ENCODE measurements at places on chromosomes 4 and X. TPM values are rescaled to one million over a fixed set of nuclear protein-coding genes. Genes with fewer than 3 reads are reported as not detected.

DNA sequence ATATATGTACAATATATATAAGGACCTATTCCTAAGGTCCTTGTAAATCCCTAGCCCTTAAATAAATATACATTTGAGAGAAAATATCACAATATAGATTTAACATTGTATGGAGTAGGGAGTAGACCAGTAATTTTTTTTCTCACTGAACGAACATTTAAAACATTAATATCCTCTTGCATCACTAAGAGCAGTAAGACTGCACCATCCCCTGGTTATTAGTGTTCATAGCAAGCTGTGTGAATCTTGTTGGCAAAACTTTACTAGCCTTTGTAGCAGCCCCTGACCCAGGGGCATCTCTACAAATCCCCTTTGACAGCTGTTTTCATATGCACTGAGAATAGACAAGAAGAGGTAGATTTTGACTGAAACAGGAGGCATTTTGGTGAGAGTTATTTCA lies 146.5 kb downstream of the IL1RAPL2 start:
- no peak for DNase-seq

DNA sequence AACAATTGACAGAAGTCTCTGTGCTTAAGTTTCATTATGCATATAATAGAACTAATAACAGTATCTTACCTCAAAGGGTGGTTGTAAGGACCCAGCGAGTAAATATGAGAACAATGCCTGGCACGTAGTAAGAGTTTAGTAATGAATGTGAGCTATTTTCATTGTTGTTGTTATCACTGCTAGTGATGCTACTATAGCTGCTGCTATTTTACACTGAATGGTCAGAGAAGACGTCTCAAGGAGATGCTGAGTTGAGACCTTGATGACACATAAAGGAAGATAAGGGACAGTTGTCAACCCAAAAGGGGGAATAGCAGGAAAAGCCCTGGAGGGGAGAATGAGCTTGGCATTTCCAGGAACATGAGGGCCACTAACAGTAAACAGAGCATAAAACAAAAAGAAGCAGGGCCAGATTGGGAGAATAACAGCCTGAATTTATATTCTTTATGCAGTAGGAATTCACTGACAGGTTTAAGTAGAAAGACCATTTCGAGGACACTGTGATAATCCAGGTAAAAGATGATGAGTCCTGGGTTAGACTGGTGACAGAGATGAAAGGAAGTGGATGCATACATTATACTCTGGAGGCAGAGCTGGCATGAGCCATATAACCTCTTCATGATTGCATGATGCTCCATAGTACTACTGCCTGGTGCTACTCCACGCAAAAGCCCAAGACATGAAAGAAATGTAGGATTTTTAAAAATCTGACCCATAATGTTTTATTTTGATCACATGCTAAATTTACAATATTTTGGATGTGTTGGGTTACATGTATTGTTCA lies 23.1 kb downstream of the ATP8A1 start:
- no peak for DNase-seq

- no peak for DNase-seq
Measured at GRCh38 chr4:175998782-175999181, 66.9 kb upstream of the WDR17 start.

- no peak for DNase-seq
Measured at GRCh38 chr4:48296365-48296764, 26.7 kb upstream of the TEC start.

GRCh38 chr4:56505269-56506130 lies at the start of gene ARL9:
ARL9 (plus strand) TSS chr4:56505791; CDS start chr4:56505863, 72 bp downstream.
- DNase-seq: peak; percentile 45

DNA sequence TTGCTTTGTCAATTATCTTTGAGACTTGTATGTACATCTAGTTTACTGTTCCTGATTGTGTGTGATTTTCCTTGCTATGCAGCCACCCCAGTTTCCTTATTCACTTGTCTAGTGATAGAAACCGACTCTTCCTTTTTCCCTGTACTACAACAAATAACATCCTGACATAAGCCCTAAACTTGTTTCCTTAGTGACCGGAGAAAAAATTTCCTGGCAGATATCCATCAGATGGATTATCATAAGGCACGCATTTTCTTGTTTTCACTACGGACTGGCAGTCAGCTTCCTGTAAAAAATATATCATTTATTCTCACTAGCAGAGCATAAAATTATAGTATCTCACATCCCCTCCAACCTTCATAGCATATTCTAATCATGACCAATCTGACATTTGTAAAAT lies 410.7 kb downstream of the CENPC start:
- no peak for DNase-seq

GRCh38 chrX:41122664-41123257 lies 37.5 kb downstream of the USP9X start:
- DNase-seq: no peak

DNA sequence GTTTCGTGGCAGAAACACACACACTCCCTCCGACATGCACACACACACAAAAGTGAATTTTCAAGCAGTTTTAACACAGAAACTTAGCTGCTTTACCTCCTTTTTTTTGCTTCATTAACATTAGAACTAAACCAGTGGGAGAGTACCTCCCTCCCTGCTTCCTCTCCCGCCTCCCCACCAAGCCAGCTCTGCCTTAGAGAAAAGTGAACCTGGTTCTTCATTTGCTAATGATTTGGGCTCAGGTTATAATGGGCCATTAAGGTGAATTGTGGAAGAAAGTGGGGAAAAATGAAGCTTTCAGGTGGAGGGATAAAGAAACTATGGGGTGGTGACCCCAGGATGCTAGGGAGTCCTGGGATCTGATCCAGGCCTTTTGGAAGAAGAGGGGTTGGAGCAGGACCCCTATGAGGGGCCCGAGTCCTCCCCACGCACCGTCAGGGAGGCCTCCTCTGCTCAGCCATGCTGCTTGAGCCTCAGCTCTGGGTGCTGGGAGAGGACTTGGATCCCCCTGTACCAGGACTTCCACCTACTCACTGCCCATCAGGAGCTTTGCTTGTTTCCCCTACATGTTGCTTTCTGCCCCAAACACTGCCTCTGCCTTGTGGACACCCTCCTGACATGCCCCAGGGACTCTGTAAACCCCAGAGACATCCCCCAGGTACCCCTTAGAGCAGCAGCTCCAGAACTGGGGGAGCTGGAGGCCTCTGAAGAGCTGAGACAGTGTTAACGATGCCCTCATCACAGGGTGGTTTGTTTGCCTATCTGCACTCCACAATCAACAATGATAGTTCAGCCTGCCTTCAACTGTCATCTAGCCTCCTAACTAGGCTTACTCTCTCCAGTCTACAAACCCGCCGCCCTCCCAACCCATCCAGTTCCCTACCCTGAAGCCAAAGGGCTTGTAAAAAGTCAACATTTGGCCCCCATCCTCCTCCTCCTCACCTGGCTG lies 6.5 kb upstream of the JADE1 start:
- DNase-seq: no peak

DNA sequence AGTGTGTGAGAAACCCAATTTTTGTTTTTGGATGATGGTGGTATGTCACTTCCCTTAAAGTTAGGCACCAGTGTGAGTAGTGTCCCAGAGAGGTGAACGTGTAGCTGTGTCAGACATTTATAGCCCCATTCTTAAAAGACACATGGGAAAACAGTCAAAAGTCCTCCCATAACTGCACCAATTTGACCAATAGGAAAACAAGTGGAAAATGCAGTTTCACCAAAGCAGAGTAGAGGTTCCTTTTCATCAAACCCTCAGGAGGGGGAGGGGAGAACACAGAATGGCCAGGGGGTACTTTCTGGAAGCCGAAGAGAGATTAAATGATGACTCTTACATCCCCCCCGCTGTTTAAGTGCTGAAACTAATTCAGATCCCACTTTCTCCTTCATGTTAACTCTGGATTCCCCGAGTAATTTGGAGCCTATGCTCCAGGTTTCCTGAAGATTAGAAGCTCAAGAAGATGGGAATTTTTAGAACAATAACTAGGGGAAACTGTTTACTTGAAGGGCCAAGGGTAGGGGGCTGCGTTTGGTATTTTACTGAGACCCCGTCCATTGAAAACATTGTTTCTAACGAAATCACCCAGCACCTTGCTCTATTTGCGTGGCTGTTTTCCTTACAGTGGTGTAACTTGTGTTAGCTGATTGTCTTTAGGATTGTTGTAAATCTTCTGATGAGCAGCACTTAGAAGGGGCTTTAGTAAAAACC lies 2.1 kb upstream of the LEF1 start:
- no peak for DNase-seq

- DNase-seq: peak; percentile 27
Measured at GRCh38 chr4:186481998-186482790, 73.2 kb downstream of the MTNR1A start.

DNA sequence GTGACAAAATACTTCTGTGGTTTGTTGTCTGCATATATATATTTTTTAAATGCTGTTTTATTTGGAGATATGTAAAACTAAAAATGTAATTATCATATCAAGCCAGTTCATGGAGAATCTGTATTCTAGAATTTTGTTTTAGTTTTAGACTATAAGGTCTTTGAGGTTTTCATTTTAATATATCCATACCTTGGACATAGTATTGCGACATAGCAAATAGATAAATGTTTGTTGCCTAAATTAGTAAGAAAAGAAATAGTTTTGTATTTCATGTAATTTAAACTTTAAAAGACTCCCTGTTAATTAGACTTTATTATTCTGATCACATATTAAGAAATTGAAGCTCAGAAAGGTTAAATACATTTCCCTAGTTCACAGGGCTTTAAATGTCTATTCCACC lies 472.9 kb downstream of the GBA3 start:
- no peak for DNase-seq

DNA sequence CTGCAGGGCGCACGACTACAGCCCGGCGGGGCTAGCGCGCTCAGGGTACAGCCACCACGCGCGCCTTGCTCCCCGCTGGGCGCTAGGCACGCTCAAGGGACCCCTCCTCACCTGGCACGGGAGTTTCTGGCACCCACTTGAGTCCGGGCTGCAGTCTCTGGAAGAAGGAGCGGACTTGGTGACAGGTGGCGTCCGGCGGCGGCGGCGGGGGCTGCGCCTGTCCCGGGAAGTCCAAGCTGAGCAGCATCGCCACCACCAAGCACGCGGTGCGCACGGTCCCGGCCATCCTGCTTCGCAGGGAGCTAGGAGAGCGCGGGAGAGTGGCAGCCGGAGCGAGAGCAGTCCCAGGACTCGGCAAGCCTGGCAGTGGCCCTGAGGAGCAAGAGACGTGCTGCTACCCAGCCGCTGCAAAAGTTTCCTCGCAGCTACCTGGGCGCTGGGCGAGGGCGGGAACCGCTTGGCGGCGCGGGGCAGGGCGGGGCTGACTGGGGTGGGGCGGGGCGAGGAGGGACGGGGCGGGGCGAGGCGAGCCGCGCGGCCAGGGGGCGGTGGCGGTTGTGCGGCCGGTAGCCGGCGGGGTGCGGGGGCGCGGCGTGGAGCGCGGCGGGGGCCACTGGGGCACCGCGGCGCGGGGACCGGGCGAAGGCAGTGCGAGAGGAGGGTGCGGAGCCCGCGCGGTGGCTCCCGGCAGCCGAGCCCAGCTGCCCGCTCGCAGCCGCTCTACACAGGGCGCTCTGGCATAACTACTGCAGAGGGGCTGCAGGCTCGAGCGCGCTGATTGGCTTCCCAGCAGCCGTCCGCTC lies at the start of gene GPC3:
TSS of gene GPC3 (minus strand) at position 431 of the 803 bp plus-strand sequence.
- DNase-seq: peak; percentile 18

GRCh38 chrX:115889121-115889890 lies 281.2 kb upstream of the AGTR2 start:
- no peak for DNase-seq

- no peak for DNase-seq
Measured at GRCh38 chr4:47816748-47817147, 21.1 kb downstream of the CORIN start.

- DNase-seq: no peak
Measured at GRCh38 chrX:47248576-47248975, 15.8 kb downstream of the USP11 start.

DNA sequence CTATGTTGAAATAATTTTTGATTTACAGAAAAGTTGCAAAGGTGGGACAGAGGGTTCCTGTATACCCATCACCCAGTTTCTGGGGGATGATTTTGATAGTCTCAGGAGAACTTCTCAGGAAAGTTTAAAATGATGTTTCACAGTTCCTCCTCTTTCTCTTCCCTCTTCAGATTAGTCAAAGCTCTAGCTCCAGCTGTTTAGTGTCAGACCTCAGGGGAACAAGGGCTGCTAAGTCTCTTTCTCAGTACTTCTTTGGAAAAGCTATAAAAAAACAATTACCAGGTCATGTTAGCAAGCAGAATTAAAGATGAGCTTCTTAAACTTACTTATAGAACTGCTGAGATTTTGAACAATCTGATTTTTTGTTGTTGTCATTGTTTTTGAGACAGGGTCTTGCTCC lies 12.2 kb downstream of the IL13RA1 start:
- DNase-seq: no peak

- no peak for DNase-seq
Measured at GRCh38 chrX:39443240-39443639, 642.0 kb downstream of the MID1IP1 start.

- no peak for DNase-seq
Measured at GRCh38 chr4:169070071-169070894, 60.2 kb upstream of the CBR4 start.

GRCh38 chrX:85037114-85037513 lies 33.4 kb downstream of the APOOL start:
- no peak for DNase-seq

DNA sequence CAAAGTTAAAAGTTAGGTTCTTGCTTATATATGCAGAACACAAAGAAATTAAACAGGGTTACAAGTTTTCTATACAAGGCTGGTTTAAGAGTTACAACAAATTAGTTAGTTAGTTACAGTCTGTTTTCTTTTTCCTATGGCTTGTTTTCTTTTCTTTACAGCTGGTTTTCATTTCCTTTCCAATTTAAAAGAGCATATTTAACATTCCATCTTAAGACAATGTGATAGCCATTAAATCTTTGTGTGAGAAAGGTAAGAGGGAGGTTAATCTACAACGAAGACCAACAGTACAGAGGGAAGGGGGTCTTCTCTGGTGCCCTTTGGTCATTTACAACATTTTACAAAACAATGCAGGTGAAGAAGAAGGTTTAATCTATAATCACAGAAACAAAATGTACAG lies 290.6 kb downstream of the ZNF674 start:
- DNase-seq: no peak

- DNase-seq: no peak
Measured at GRCh38 chr4:113368056-113368455, 318.6 kb downstream of the ANK2 start.

GRCh38 chr4:52825460-52826090 lies 36.5 kb upstream of the RASL11B start:
- DNase-seq: no peak

CABS1 gene
- not detected for total RNA-seq

ARAF gene
- 5.8 TPM for total RNA-seq

IQSEC2 gene
- 16.0 TPM for total RNA-seq

TBC1D9 gene
- total RNA-seq: 9.4 TPM

F9 gene
- total RNA-seq: not detected

DIPK2B gene
- not detected for total RNA-seq

PNMA5 gene
- not detected for total RNA-seq

FABP2 gene
- total RNA-seq: not detected

SORBS2 gene
- 16.3 TPM for total RNA-seq

TMEM255A gene
- not detected for total RNA-seq

LINC00632 gene
- not detected for total RNA-seq

BTK gene
- total RNA-seq: not detected

PPP1R2C gene
- total RNA-seq: not detected

AGTR2 gene
- total RNA-seq: not detected
